ENCODE measurements at places on chromosomes 7 and 10.

DNA sequence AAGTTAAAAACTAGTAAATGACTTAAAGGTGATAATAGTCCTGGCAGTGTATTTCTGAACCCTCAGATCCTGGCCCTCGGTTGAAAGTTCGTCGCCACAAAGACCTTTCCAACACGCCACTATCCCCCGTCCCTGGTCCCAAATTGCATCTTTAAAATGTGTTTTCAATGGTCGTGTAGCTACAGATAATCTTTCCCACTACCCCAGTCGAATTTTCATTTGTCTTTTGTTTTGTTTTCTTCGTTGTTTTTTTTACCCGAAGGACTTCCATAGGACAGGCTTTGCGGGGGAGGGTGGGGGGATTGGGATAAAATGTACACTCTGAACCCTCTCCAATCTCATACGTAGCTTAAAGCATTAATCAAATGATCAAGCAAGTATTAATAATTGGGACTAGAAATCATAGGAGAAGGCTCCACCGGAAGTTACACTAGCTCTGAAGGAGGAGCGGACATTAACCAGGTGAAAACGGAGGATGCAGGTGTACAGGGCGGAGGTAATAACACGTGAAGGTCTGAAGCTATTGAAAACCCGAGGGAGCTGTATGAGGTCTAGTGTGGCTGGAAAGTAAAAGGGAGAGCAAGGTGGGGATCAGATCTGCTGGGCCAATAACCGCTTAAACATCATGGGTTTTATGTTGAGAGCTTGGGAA is 32.8 kb upstream of the PHF14 start:
- no peak for DNase-seq

- no peak for DNase-seq
Observed at GRCh38 chr7:107768263-107768662, 24.3 kb downstream of the CBLL1 start.

- DNase-seq, result no peak
Observed at GRCh38 chr7:131536361-131536849, 20.0 kb downstream of the PODXL start.

GRCh38 chr10:5546891-5547680 is 22.3 kb downstream of the CALML3 start:
- DNase-seq, result peak; percentile 20

DNA sequence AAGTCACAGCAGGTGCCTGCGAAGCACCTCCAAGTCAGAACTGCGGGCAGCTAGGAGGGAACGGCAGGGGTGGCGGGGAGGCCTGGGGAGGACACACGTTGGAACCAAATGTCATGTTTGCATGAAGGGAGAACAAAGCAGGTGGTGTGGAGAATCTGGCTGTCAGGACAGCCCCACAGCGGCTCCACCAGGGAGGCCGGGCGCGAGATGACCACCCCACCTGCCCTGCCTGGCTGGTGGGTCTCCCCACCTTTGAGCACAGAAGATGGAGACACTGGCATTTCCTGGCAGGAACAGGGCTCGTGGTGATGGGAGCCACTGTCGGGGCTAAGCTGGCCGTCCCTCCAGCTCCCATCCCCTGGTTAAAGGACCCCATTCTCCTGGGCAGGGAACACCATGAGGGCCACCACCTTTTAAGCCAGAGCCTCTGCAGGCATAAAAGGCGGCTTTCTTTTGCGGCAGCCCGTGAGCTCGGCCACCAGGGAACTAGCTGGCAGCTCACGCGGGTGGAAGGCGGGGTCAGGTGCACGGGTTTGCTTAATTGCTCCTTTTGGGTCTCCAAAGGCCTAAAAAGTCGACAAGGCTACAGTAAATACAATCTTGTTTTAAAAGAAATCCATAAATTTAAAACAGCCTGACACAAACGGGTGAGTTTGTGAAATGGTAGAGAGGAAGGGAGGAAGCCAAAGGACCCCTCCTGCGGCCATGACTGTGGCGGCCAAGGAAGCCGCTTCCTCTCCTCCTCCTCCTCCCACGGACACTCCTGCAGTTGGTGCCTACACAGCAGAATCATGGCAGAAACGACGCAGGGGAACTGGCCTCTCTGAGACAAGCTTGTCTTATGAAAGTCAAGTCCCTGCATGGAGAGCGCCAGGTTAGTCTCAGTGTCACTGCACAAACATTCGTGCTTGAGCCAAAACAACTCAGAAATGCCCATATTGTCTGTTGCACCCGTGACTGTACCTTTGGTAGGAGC is 213.8 kb downstream of the DNAJB6 start:
- no peak for DNase-seq

DNA sequence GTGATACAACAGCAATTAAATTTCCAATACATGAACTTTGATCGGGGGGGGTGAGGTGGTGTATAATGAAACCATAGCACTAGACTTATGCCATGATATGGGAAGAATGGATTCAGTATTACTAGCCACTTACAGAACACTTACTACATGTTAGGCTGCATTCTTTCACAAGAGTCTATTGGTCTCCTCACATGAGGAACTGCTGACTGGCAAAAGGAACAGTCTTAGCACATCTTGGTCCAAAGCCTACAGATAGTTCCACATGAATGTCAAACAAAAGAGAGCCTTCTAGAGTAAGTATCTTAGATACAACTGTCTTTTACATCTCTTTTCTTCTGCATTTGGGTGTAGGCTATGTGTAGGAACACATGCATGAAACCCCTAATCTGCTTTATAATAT is 115.9 kb upstream of the DNAJB12 start:
- DNase-seq, result no peak

DNA sequence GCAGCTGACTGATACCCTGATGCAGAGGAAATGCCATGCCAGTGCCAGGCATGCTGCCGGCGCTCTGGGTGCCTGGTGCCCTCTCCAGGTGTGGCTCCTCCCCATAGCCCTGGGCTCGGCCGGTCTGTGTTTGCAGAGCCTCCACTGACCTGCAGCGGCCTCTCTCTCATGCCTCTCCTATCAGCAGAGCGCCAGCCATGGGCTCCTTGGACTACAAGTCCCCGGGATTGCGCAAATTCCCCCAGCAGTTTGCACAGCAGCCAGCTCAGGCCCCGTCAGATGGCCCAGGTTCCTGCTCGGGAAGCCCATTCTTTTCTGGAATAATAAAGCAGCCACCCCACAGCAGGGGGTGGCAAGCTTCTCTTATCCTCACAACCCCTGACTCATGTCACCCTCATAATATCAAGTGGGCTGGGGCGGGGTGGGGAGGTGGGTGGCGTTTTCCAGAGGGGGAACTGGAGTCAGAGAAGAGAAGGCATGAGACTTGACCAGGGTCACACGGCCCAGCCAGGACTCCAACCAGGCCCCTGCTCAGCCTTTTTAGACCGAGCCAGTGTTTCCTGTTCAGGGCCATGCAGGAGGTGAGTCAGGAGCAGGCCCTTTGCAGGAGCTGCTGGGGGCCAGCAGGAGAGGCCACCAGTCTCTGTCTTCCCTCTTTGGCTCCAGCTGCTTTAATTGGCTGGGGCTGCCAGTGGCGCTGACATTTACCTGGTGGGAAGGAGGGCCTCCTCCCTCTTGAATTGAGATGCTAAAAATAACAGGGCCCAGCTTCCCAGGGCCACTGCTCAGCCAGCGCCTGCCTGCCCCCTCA is 58.6 kb downstream of the ZMIZ1 start:
- DNase-seq, result peak; percentile 77

DNA sequence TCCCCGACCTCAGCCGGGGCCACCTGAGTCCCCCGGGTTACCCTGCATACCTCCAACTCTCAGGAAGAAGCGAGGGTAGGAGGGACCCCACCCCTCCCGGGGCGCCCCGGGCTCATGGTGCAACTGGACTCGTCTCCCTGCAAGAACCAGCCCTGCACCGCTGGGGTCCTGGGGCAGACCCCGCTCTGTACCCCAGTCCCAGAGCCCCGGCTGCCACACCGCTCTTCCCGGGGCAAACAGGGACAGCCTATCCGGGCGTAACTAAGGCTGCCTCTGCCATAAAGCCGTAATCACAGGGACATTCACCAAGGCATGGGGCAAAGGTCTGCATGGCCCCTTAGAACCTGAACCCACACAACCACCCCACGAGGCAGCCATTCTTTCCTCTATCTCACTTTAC is 6.7 kb upstream of the MAFK start:
- no peak for DNase-seq

DNA sequence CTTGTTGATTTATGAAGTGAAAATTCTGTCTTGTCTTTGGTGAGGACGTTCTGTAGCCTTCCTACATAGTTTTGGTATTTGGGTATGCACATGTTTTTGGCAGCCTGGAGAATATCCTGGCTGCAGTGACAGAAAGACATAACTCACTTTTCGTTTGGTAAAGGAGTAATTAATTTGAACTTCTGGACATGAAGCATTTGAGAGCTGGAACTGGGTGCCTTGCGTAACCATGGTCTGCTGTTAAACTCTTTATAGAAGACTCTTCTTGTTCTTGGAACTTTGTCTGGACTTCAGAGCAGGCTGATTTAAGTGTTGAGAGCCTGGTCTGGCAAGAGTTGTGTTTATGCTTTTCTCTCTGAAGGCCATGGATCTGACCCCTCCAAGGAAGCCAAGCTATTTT is 231.3 kb downstream of the LRMDA start:
- peak; percentile 95 for DNase-seq

- DNase-seq, result peak; percentile 59
Observed at GRCh38 chr10:68871105-68871711, 29.9 kb upstream of the DDX50 start.

DNA sequence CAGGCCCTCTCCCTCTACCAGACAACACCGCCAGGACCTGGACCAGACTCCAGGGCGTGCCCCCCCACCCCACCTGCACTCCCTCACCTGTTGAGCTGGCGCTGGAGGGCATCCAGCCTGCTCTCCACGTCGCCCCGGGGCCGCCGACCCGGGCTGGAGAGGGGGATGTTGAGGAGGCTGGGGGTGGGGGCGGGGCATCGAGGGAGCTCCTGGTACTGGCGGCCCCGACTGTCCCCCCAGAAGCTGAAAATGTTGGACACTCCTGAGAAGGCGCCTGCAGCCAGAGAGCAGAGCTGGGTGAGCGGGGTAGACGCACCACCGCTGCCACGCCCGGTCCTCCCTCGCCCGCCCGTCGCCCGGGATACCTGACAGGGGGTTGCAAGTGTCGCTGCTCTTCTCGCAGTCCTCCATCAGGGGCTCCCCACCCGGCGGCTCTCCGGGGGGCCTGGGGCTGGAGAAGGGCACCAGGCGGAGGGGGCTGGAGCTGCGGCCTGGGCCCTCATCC is 30.8 kb downstream of the KCNH2 start:
- no peak for DNase-seq

- DNase-seq, result no peak
Observed at GRCh38 chr7:92611735-92612134, 21.5 kb upstream of the FAM133B start.

- DNase-seq, result no peak
Observed at GRCh38 chr10:43801626-43802025, 152.9 kb upstream of the ZNF32 start.

DNA sequence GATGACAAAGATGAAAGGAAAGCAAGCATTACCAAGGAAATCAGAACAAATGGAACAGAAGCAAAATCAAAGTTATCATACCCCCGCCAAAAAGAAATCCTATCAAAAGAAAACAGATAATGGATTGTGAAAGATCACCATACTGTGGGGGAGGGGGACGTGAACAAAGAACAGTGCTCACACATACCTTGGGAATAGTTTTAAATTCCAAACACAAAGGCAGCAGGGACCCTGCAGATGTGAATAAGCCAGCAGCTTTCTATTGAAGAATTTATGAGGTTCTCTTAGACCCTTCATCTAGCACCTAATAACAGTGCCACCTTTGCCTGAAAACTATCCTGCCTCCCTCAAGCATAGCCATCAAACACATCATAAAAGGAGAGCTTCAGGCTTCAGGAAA is 94.0 kb downstream of the AKR1D1 start:
- DNase-seq, result no peak

- DNase-seq, result no peak
Observed at GRCh38 chr7:149021725-149022062, 6.6 kb downstream of the PDIA4 start.

DNA sequence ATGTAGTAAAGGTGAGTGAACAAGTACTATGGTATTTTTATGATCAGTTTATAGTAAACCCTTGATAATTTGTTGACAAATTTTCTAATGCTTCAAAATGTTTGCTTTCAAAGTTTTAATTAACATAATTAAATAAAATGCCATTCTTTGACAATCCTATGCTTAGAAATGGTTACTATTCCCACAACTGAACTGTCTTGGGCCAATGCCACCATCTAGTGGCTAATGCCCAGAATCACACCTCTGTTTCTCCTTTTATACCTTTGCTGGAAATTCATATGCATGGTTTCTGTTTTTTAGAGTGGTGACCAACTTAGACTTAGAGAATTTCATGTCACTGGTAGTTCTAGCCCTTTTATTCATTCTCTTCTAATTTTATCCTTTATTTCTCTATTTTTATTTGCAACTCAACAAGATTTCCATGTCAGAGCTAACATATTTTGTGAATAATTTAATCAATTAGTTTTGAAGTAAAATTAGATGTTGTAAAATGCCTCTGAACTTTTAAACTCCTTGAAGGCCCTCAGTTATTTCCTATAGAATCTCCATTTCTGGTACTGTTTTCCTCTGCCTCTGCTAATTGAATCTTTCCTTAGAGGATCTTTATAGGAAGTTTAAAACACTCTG is 31.1 kb downstream of the PCGF5 start:
- peak; percentile 61 for DNase-seq

- no peak for DNase-seq
Observed at GRCh38 chr7:84142726-84143125, 51.9 kb downstream of the SEMA3A start.

DNA sequence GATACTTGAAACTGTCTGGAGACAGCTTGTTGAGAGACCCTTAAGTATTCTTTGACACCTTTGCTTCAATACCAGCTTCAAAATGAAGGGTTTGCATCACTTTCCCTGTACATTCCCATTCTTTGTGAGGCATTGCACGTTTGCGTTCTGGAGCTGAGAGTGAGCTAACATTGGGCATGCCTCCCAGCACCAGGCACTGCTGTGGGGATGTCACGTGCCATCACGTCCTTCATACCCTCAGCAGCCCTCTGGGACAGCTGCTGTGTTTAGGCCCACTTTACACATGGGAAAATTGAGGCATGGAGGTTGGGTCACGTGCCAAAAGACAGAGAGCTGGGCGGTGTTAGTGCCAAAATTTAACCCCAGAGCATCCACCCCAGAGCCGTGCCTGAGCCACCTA is 66.2 kb upstream of the INSYN2A start:
- no peak for DNase-seq

DNA sequence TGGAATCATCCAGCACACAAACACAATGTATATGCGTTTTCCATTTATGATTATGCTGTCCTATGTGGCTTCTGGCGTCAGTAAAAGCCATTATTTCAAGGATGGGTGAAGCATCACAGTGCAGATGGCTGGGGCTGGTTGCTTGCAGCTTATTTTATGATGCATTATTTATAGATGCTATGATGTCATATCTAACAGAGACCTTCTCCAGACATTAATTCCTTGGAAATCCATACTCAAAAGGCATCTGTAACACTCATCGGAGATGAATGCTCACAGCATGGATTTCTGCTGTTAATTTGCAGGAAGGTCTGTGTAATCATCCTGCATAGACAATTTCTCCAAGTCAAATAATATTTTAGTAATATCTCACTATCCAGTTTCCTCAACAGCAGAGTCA is 7.2 kb downstream of the RGS10 start:
- peak; percentile 87 for DNase-seq

DNA sequence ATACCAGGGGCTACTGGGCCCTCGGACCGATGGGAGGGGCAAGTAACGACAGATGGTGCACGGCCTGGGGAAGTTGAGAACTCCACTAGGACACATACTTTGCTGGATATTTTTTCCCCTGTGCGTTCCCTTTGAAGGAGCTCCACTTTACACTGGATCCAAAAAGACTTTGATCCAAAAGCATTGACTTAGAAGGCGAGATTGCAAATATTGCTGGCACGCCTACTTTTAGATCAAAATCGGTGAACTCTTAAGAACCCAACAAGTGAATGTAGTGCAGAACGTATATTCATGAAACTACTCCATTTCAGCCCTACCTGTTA is 436 bp upstream of the SLC25A13 start:
- DNase-seq, result no peak

- peak; percentile 81 for DNase-seq
Observed at GRCh38 chr10:80509403-80510161, 28.1 kb upstream of the SH2D4B start.

Measured in fibroblast of skin of right quadriceps (primary cell).